ENCODE measurements at places on chromosomes 16 and 17.

- peak; percentile 63 for DNase-seq
These were observed 150.8 kb downstream of the SSH2 start for GRCh38 chr17:29778956-29779811.

GRCh38 chr16:23521037-23521743 lies 10.9 kb upstream of the GGA2 start:
- DNase-seq: no peak

DNA sequence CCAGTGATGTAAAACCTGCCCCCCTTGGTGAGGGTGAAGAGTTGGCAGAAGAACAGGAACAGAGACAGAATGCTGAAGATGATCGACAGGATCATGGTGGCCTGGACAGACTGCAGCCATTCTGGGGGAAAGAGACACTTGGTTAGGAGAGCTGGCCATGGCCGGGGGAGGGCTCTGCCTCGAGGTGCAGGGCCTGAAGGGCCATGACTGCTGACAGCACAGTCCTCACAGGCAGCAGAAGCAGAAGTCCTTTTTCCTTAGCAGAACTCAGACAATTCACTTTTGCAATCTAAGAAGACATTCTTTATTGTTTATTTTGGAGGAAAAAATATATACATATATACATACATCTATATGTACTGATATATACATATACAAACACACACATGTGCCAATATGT lies 25.6 kb downstream of the PMP22 start:
- DNase-seq: no peak

GRCh38 chr16:54462771-54463170 lies 176.2 kb upstream of the IRX3 start:
- no peak for DNase-seq

- no peak for DNase-seq
These were observed 17.7 kb downstream of the GFOD2 start for GRCh38 chr16:67701420-67701819.

- no peak for DNase-seq
These were observed 120.2 kb downstream of the METRNL start for GRCh38 chr17:83199500-83200201.

- DNase-seq: no peak
These were observed 83.7 kb downstream of the N4BP1 start for GRCh38 chr16:48526058-48526957.

- no peak for DNase-seq
These were observed 25.9 kb downstream of the BRIP1 start for GRCh38 chr17:61837175-61838051.

DNA sequence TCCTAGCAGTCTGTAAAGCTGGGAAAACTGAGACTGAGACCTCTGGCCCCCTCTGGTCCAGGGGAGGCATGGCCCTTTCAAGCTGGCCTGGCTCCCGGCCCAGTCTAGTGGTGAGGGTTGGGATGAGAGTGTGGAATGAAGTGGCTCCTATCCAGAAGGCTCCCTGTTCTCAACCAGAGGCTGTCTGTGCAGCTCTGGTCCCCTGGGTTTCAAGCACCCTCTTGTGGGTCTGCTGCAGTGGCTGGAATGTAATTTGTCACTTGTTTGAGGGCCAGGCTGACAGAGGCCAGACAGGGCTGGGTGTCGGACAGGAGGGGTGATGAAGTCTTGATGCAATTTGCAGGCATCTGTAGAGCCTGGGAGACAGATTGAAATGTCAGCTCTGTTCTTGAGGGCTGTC lies 22.1 kb upstream of the PHF12 start:
- no peak for DNase-seq

GRCh38 chr17:5931616-5932015 lies 138.6 kb upstream of the WSCD1 start:
- DNase-seq: no peak

- DNase-seq: no peak
These were observed at the start of gene CAPNS2 for GRCh38 chr16:55566432-55567175. TSS of gene CAPNS2 (plus strand) at chr16:55566684. CDS start at chr16:55566757, 73 bp downstream.

DNA sequence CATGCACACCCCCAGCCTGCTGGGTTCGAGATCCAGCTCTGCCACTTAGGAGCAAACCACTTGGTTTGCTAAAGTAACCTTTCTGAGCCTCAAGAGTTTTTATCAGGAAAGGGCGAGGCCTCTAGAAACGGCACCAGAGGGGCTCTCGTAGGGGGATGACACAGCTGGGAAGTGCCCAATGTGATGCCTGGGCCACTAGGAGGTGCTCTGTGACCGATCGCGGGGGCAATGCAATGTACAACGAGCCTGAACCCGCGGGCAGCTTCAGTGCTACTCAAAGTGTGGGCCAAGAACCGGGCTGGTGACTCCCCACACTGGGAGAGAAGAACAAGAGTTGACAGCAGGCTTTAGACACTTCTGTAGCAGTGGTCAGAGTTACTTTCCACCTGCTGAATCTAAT lies 9.4 kb downstream of the C16orf89 start:
- no peak for DNase-seq

DNA sequence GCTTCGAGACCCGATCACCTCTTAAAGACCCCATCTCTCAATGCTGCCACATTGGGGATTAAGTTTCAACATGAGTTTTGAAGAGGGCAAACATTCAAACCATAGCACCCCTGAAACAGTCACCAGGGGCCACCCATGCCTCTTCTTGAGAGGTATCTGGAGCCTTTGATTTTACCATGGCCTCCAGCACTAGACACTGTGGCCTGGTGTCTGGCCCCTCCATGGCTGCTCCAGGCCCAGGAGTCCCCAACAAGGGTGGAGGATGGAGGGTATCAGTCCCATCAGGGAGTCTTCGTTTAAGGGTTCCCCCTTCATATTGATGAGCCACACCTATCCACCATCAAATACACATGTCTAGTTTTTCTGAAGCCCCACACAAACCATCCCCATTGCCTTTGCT lies 66.5 kb upstream of the CDH5 start:
- no peak for DNase-seq

- DNase-seq: no peak
These were observed at the start of gene FMNL1 for GRCh38 chr17:45221081-45222013. TSS of gene FMNL1 (plus strand) at chr17:45221885. CDS start at chr17:45222125, 240 bp downstream.

- no peak for DNase-seq
These were observed 30.0 kb downstream of the EEF2K start for GRCh38 chr16:22235839-22236745.

GRCh38 chr16:69566240-69566980 lies 644 bp downstream of the NFAT5 start:
- no peak for DNase-seq

All from stimulated activated CD4-positive, alpha-beta T cell treated with anti-CD3 and anti-CD28 coated beads, Interleukin-15, amount 100 ng/mL, for 1 hour (primary cell).